ENCODE measurements at places on chromosomes 12 and 14.

- no peak for DNase-seq
Measured at GRCh38 chr12:104565606-104566243, 109.0 kb downstream of the CHST11 start.

- DNase-seq = peak; percentile 36
Measured at GRCh38 chr14:58280954-58281787, 17.2 kb upstream of the ARID4A start.

- DNase-seq = no peak
Measured at GRCh38 chr12:23556661-23557060, 392.8 kb downstream of the SOX5 start.

- DNase-seq = no peak
Measured at GRCh38 chr12:57730336-57731067, 8.0 kb downstream of the AGAP2 start.

GRCh38 chr12:52980650-52981423 lies 25.4 kb upstream of the EIF4B start:
- DNase-seq = peak; percentile 77

DNA sequence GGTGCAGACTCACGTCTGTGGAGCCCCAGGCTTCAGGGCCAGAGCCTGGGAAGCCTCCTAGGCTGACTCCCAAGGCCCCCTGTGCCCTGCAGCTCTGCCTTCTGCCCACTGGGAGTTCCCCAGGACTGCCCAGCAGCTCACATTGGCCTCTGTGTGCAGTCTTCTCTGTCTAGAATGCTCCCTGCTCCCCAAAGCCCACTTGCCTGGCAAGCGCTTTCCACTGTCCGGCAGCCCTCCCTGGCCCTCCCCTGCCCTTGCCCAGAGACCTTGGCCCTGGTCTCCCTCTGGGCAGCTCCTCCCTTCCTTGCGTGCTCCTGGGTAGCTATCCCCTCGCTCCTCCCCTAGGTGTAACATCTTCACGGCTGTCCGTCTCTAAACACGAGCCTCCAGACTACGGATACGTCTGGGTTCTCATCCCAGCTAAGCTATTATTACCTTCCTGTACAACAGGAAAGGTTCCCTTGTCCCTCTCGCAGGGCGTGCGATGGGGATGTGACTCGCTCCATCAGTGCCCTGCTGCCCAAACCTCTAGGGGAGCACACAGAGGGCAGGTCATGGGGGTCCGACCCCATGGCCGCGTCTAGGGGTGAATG lies 325.5 kb upstream of the RTL1 start:
- DNase-seq = no peak

- DNase-seq = peak; percentile 32
Measured at GRCh38 chr12:92341065-92341668, 195.5 kb upstream of the BTG1 start.

DNA sequence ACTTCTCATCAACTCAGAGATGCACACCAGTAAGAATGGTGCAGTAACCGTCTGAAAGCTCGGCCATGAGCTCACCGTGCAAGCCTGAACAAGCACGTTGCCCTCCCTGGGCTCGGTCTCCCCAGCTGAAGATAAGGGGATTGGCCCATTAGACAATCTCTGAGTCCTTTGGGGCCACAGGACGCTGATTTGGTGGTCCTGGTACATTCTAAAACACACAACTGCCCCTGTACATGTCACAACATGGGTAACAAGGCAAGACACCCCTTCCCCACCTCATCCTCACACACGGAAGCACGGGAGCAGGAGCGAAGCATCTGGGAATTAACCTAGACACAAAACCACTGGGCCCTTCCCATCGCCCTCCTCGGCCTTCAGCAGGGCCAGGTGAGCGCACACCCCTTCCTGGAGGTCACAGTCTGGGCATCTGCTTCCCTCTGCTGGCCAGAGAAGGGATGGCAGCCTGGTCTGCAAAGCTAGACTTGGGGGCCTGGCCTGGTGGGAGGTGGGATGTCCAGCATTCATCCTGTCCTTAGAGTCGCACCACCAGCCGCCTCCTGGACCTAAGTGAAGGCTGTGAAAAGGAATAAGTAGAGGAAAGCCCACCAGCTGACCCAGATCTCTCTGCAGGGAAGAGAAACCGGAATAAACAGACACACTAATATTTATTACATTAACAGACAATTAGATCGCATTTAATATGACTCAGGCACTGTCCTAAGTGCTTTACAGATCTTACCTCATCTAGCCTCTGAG lies 18.9 kb upstream of the SMUG1 start:
- DNase-seq = peak; percentile 56

GRCh38 chr14:22973217-22974032 lies 8.9 kb downstream of the AJUBA start:
- DNase-seq = peak; percentile 15

GRCh38 chr14:70188659-70189455 lies at the start of gene SLC8A3:
SLC8A3 (minus strand) TSS chr14:70188951; CDS start chr14:70168422, 20,529 bp downstream.
- peak; percentile 26 for DNase-seq

- no peak for DNase-seq
Measured at GRCh38 chr14:34161351-34162082, 210.6 kb upstream of the EGLN3 start.

DNA sequence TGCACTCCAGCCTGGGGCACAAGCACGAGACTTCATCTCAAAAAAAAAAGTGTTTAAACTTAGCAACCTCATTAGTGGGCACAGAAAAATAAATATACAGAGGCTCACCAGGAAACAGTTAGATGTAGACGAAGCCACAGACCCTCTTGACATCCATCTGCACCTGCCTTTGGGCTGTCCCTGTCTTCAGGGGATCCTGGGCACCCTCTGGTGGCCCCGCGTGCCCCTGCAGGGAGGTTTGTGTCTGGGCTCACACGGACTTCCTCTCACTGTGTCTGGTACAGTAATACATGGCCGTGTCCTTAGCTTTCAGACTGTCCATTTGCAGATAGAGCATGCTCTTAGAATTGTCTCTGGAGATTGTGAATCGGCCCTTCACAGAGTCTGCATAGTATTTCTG lies 916.5 kb downstream of the TMEM121 start:
- DNase-seq = peak; percentile 21

- no peak for DNase-seq
Measured at GRCh38 chr12:1517007-1517406, 77.4 kb downstream of the FBXL14 start.

DNA sequence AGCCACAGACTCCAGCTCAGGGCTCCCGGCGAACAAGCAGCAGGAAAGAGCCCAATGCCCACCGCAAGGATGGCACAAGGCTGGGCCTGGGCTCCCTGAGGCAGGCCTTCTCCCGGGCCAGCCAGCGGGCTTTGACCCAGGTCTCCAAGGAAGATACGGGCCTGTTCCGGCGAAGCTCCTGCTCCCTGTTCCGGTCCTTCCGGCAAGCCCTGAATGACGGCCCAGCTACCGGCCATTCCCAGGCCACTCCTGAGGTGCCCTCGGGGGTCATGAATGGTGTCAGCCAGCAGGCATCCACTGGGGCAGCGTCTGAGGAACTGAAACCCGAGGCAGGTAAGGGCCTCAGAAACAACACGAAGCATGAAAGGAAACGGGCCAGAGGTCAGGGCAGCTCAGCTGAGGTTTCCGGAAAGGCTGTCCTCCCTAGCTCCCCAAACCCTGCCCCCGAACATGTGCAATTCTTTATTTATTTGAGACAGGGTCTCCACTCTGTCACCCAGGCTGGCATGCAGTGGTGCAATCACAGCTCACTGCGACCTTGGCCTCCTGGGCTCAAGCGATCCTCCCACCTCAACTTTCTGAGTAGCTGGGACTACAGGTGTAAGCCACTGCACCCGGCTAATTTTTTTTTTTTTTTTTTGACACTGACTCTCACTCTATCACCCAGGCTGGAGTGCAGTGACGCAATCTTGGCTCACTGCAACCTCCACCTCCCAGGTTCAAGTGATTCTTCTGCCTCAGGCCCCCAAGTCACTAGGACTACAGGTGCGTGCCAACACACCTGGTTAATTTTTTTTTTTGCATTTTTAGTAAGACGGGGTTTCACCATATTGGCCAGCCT lies 6.0 kb downstream of the EXOC3L4 start:
- no peak for DNase-seq

- DNase-seq = no peak
Measured at GRCh38 chr14:95341115-95341514, 21.4 kb upstream of the CLMN start.

DNA sequence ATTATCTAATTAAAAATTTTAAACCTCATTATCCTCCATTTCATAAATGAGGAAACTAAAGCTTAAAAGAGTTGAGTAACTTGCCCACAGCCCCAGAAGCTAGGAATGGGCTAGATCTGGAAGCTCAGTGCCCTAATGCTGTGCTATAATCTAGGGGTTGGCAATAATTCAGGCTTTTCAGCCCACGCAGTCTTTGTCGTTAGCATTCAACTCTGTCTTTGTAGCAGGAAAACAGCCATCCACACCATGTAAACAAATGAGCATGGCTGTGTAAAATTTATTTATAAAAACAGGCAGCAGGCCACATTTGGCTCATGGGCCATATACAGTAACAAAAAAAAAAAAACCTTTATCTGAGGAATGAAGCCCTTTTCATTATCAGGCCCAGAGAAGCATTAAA lies 92.4 kb upstream of the OVCH1 start:
- no peak for DNase-seq

GRCh38 chr12:24095245-24095644 lies 145.8 kb upstream of the SOX5 start:
- DNase-seq = no peak

GRCh38 chr14:27634056-27634970 lies 1036.5 kb upstream of the NOVA1 start:
- no peak for DNase-seq

GRCh38 chr14:40308240-40308639 lies 876.0 kb upstream of the FBXO33 start:
- no peak for DNase-seq

GRCh38 chr12:12305568-12306300 lies 38.9 kb upstream of the LRP6 start:
- DNase-seq = no peak

GRCh38 chr14:105841022-105842009 lies 314.9 kb downstream of the TMEM121 start:
- DNase-seq = no peak

GRCh38 chr12:214003-214741 lies at the start of gene SLC6A12:
SLC6A12 (minus strand) TSS chr12:214157; CDS start chr12:209986, 4,171 bp downstream.
- no peak for DNase-seq

DNA sequence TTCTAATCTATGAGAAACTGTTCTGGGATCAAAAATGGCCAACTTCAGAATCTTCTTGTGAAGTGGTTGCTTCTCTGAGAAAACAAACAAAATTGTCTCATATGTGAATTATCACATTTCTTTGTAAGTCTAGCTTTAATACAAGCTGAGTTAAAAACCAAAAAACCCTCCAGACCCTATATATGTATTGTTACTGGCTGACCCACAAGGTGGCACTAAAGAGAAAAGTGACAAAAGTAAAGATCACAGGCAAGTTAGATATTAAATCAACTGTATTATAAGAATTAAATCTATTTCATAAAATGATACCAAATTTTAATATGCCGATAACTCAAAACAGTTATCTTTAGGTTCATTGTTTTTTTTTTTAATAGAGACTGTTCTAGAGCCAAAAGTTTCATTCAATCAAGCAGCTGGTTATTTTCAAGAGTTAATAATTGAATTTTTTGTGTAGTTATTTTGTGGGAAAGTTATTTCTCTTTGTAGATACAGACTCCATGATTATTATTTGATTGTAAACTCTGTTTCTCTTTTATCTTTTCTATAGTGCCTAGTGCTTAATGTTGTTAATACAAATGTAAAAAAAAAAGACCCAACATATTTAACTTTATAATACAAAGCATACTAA lies 7.5 kb upstream of the TRHDE start:
- no peak for DNase-seq

DNA sequence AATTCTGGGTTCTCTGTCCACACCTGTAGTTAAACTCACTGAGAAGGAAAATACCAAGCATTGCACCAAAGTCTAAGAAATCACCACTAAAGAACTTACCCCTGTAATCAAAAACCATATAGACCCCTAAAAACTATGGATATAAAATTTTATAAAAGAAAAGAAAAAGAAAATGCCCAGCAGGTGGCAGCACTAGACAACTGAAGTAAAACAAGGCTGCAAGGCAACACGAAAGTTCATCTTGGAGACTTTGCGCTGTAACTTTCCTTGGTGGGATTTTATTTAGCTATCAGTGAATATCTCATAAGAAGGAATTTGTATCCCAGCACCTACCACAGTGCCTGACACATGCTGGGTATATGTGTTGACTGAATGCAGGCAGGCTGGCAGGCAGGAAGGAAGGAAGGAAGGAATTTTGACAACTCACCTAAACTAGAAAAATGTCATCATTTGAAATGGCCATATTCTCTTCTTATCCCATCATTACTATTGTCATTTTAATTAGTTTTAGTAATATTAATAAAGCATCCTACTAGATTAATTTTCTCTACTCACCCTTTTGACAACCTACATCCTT lies 68.2 kb upstream of the ETV6 start:
- peak; percentile 27 for DNase-seq

GRCh38 chr12:69419701-69420100 lies 50.5 kb upstream of the FRS2 start:
- DNase-seq = no peak

DNA sequence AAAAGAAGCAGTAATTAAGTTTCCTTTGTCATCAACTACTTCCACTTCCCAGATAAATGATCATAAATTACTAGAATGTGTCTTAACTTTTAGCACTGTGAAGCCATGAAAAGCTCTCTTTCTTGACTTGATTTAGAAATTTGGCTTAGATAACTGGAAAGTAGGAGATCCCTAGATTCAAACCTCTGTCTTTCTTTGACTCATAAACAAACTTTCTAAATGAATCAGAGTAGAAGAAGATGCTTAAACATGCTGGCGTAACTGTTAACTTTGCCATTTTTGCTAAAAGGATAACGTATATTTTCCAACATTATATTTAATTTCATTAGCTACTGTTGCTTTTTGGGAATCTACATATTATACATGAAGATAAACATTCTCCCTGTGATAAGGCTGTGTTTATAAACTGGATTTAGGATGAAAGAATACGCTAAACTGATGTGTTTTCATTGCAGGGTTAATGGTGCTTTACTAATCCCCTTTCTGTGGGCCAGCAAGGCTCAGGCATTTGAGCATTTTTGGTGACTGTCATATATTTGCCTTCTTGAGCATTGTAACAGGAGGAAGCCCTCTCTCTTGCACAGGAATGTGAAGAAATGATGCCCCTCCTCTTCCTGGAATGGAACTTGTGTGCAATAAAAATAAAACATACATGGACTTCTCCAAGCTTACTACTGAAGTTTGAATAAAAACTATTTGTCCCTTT lies 301.4 kb downstream of the BMP4 start:
- no peak for DNase-seq

- DNase-seq = no peak
Measured at GRCh38 chr12:9064815-9065606, 50.7 kb downstream of the A2M start.

- no peak for DNase-seq
Measured at GRCh38 chr12:132268674-132269073, 60.7 kb downstream of the GALNT9 start.

GRCh38 chr12:91732086-91732485 lies 413.6 kb downstream of the BTG1 start:
- no peak for DNase-seq

All from T-helper 2 cell treated with Interferon-gamma antibody and Interleukin-4, amounts not matched to agents 5 μg/mL and 100 μg/mL, for 36 hours (primary cell).